Mammary microvascular endothelial cell (primary cell): ENCODE measurements at places on chromosomes 11 and 22. TPM values are rescaled to one million over a fixed set of nuclear protein-coding genes. Genes with fewer than 3 reads are reported as not detected.

The POLR2F gene
- total RNA-seq = 107 and 108 TPM in 2 replicates

The AGBL2 gene
- not detected in 2 replicates for total RNA-seq

The SLC1A2 gene
- total RNA-seq = not detected in 2 replicates

The SYCE3 gene
- total RNA-seq = not detected in 2 replicates

The CELSR1 gene
- 2.9 and 5.7 TPM in 2 replicates for total RNA-seq

The DAGLA gene
- 4.3 and 5.8 TPM in 2 replicates for total RNA-seq

The SLC25A45 gene
- total RNA-seq = 1.1 and 1.5 TPM in 2 replicates

The OLFML1 gene
- total RNA-seq = not detected in 2 replicates

The CARD10 gene
- 35.2 and 36.6 TPM in 2 replicates for total RNA-seq

The ST3GAL4 gene
- 15.3 and 23.1 TPM in 2 replicates for total RNA-seq

The FOSL1 gene
- total RNA-seq = 125 and 127 TPM in 2 replicates

The OR8D4 gene
- total RNA-seq = not detected in 2 replicates

The BCO2 gene
- total RNA-seq = 0.40 and 0.44 TPM in 2 replicates

The KCTD14 gene
- total RNA-seq = 1.4 and 1.6 TPM in 2 replicates

The EEF1G gene
- 1,562 and 1,604 TPM in 2 replicates for total RNA-seq

The TMEM258 gene
- total RNA-seq = 64.7 and 84.0 TPM in 2 replicates

The TYMP gene
- 27.3 and 32.5 TPM in 2 replicates for total RNA-seq

The UCP3 gene
- 0.07 and 0.54 TPM in 2 replicates for total RNA-seq

The MUC15 gene
- total RNA-seq = not detected in 2 replicates

The OR5T1 gene
- total RNA-seq = not detected in 2 replicates

The TBC1D22A gene
- 16.9 and 20.2 TPM in 2 replicates for total RNA-seq

The PGA5 gene
- total RNA-seq = not detected in 2 replicates

The CECR2 gene
- 0.05 and 0.13 TPM in 2 replicates for total RNA-seq

The NXPE2 gene
- total RNA-seq = not detected in 2 replicates

The MCM5 gene
- total RNA-seq = 110 TPM in 2 replicates

The FAM83F gene
- total RNA-seq = not detected in 2 replicates

The SLC17A6 gene
- total RNA-seq = not detected in 2 replicates

The HTR3A gene
- not detected in 2 replicates for total RNA-seq

The TLCD5 gene
- total RNA-seq = 5.1 and 7.7 TPM in 2 replicates

The RIN1 gene
- total RNA-seq = 11.2 and 17.5 TPM in 2 replicates

The NCAM1 gene
- total RNA-seq = 2.1 and 3.5 TPM in 2 replicates

The IGLL5 gene
- total RNA-seq = not detected in 2 replicates

The ANO1 gene
- 0.40 and 0.54 TPM in 2 replicates for total RNA-seq

The RAG2 gene
- total RNA-seq = not detected in 2 replicates

The SPI1 gene
- total RNA-seq = not detected in 2 replicates

The LUZP2 gene
- not detected in 2 replicates for total RNA-seq

The CD3E gene
- total RNA-seq = not detected in 2 replicates

The ACTN3 gene
- not detected in 2 replicates for total RNA-seq

The TMEM45B gene
- total RNA-seq = 0.07 and 0.74 TPM in 2 replicates

The MOV10L1 gene
- 5.2 and 6.7 TPM in 2 replicates for total RNA-seq

The CCDC87 gene
- total RNA-seq = 0.05 TPM in 1 of 2 replicates, not detected in the other

The ACRV1 gene
- not detected in 2 replicates for total RNA-seq
